ENCODE measurements at places on chromosomes 2 and 18. TPM values are rescaled to one million over a fixed set of nuclear protein-coding genes. Genes with fewer than 3 reads are reported as not detected.

Gene SLC25A12
- 17.5 TPM for total RNA-seq

Gene NT5C1B
- 0.33 TPM for total RNA-seq

Gene LIPG
- 29.7 TPM for total RNA-seq

Gene SP140L
- total RNA-seq = 12.2 TPM

Gene PRKAG3
- not detected for total RNA-seq

Gene TUBB8B
- not detected for total RNA-seq

Gene IMMT
- total RNA-seq = 56.9 TPM

Gene TWSG1
- 114 TPM for total RNA-seq

Gene CYP26B1
- total RNA-seq = 0.33 TPM

Gene COBLL1
- 14.5 TPM for total RNA-seq

Gene XDH
- under 0.01 TPM for total RNA-seq

Gene HNMT
- 61.4 TPM for total RNA-seq

Gene ARL6IP6
- total RNA-seq = 21.1 TPM

Gene RUFY4
- total RNA-seq = not detected

Gene SLC30A3
- total RNA-seq = 0.87 TPM

Gene SAG
- total RNA-seq = not detected

Gene LYPD1
- 0.22 TPM for total RNA-seq

Gene IL36G
- not detected for total RNA-seq

Gene NTSR2
- not detected for total RNA-seq

Gene PCARE
- total RNA-seq = not detected

Gene SIX3
- total RNA-seq = under 0.01 TPM

Gene CCDC88A
- 51.7 TPM for total RNA-seq

Gene OLA1
- total RNA-seq = 103 TPM

Gene DYSF
- 0.66 TPM for total RNA-seq

Gene DCC
- 5.1 TPM for total RNA-seq

Gene PSMA8
- not detected for total RNA-seq

Gene CSRNP3
- total RNA-seq = 1.9 TPM

Gene CD8A
- total RNA-seq = not detected

Gene POTEE
- total RNA-seq = 0.11 TPM

Gene TMEM150A
- 3.1 TPM for total RNA-seq

Gene KCNK3
- total RNA-seq = 0.44 TPM

Gene VWA3B
- total RNA-seq = not detected

Gene PKP4
- total RNA-seq = 32.0 TPM

Gene LRP2
- total RNA-seq = not detected

Gene KCNIP3
- 4.9 TPM for total RNA-seq

Gene ZNF638
- 114 TPM for total RNA-seq

Gene MAB21L4
- total RNA-seq = under 0.01 TPM

Gene CLEC4F
- total RNA-seq = not detected

Gene UGT1A6
- not detected for total RNA-seq

Gene PDE11A
- total RNA-seq = 0.33 TPM

Gene GALNT3
- 0.87 TPM for total RNA-seq

Gene IL36A
- not detected for total RNA-seq

Gene EN1
- under 0.01 TPM for total RNA-seq

Gene NDUFS1
- 243 TPM for total RNA-seq

Gene SPATA3
- total RNA-seq = not detected

Gene ATP6V1C2
- under 0.01 TPM for total RNA-seq

Gene SRD5A2
- not detected for total RNA-seq

Gene CCNT2
- 29.7 TPM for total RNA-seq

Gene ALKAL2
- not detected for total RNA-seq

Gene GAREM1
- total RNA-seq = 2.4 TPM

Gene ESPNL
- total RNA-seq = 9.2 TPM

Gene OTOS
- total RNA-seq = not detected

Gene MALL
- total RNA-seq = 18.1 TPM

Gene AMER3
- not detected for total RNA-seq

Gene RAB17
- total RNA-seq = 0.12 TPM

Gene ANKZF1
- total RNA-seq = 27.0 TPM

Data from uterine smooth muscle cell (primary cell).